ENCODE measurements at places on chromosomes 3 and 15.

DNA sequence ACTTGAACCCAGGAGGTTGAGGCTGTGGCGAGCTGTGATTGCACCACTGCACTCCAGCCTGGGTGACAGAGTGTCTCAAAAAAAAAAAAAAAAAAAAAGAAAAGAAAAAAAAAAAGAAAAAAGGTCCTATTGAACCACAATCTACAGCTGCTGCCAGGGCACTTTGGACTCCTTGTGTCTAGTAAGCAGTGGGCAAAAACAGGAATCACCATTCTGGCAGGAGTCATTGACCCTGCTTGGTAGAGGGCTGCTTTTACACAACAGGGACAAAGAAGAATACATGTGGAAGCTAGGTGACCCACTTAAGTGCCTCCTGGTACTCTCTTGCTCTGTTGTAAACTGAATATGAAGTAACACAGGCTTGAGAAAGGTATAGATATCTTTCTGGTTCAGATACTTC, 14.6 kb upstream of the PCCB start:
- peak; percentile 31 for DNase-seq

DNA sequence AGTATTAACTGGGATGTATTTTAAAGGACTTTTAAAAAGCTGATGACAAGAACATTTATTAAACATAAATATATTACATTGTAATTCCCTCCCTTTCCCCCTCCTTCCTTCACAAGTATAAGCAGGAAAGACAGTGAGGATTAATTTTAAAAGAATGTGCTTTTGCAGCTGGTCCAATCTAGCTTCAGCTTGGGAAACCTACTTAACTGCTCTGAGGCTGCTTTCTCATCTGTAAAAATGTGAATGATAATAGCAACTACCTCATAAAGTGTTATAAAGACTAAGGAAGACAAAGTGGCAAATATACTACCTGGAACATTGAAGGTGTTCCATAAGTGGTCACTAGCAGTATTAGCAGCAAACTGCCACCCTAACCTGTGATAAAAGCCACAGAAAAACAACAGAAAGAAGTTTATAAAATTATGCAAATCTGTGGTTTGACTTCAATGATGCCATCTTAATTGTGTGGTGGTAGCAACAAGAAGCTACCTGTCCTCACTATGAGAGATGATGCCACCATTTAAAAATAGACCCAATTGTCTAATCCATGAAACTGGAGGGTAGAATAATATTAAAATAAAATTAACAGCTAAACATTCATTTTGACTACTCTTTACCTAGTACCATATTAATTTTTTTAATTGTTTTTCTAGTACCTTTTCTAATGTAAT, 20.0 kb downstream of the DHX36 start:
- no peak for DNase-seq

DNA sequence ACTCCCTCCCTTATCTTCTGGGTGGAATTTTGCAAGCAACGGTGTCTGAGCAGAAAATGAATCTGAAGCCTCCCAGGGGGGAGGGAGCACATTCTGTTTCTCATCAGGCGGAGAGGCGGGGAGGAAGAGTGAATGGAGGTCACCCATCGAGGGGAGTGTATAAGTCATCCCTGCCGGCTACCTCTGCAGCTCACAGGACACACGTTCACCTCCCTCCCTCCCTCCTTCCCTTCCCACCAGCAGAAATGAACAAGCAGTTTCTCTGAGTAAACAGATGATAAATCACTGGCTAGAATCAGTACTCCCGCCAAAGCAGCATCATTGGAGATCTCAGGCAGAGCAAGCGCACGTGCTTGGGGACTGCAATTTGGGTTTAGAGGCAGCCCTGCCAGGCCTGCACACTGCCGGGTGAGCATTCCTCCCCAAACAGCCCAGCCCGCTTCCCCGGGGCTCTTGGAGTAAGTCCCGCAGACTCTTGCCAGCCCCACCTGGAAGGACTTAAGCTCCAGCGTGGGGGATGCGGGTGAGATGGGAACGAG, 38.3 kb downstream of the CPN2 start:
- no peak for DNase-seq

GRCh38 chr15:26037369-26037768, 174.2 kb upstream of the ATP10A start:
- no peak for DNase-seq

DNA sequence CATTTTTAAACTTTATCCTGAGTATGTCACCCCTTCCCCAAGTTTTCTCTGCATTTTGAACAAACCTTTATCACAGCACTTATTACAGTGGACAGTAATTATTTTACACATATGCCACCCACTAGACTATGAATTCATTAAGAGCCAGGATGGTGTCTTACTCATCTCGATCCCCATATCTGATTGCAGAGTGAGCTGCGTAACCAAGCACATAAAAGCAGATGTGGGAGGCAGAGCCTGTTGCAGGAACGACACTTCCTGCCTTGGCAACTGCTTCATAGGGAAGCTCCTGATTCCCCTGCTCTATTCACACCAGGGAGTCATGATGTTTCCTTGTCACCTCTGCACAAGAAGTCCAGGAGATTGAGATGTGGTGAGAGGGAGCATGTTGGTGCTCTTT, 91.1 kb downstream of the MINAR1 start:
- no peak for DNase-seq

DNA sequence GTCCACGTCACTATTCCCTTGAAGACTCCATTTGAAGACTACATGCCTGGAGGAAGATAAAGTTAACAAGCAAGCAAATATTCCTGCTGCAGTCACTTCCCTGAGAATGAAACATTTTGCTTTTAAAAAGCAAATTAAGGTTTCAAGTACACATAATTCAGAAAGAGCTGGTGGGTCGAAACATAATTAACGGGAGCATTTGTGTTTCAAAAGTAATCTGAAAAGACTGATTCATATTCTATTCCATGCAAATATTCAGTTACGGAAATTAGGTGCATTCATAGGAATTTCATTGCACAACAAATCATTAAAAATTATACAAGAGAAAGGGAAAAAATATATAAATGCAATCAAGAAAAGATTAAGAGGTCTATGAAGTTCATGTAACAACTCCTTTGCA, 260.9 kb downstream of the NEK10 start:
- no peak for DNase-seq

GRCh38 chr3:144549166-144549565, 577.5 kb downstream of the DIPK2A start:
- no peak for DNase-seq

- DNase-seq, result peak; percentile 68
These were observed 31.2 kb downstream of the SPATA12 start for GRCh38 chr3:57091521-57092273.

GRCh38 chr15:35173444-35174118, 88.5 kb upstream of the NANOGP8 start:
- DNase-seq, result no peak

All from Karpas-422 (cell line).